RWPE1 (cell line): ENCODE measurements at places on chromosomes 3 and 15.
A peak's percentile ranks its signal among the peaks of the same experiment; 100 is the strongest.

DNA sequence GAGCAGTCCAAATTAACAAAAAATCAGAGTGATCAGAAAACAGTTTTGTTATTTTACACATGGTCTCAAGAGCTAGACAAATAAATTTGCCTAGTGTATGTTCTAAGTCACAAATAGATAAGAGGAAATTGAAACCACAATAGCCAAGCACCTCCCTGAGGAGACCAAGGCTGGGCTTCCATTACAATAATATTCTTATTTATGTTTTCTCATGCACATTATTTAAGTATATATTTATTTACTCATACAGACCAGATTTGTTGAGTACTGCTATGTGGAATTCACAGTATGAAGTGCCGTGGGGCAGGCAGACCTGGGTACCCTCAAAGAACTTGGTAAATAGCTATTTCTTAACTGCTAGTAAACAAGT is 242.3 kb upstream of the ICE2 start:
- DNase-seq = no peak

- no peak for DNase-seq
These were observed 8.7 kb upstream of the GPD1L start for GRCh38 chr3:32097768-32098167.

- DNase-seq = peak; percentile 12
These were observed at the start of gene LHFPL4 for GRCh38 chr3:9553021-9553947. Gene LHFPL4, minus strand, starts transcription at chr3:9553822. Its CDS starts 1,143 bp downstream, at chr3:9552679.

GRCh38 chr3:137121704-137122314 is 164.0 kb downstream of the IL20RB start:
- peak; percentile 18 for DNase-seq

- no peak for DNase-seq
These were observed 35.4 kb upstream of the ESYT3 start for GRCh38 chr3:138398791-138399575.

GRCh38 chr3:196323016-196323415 is 5.0 kb upstream of the DYNLT2B start:
- DNase-seq = no peak

GRCh38 chr15:31472636-31473384 is 146.2 kb downstream of the KLF13 start:
- no peak for DNase-seq

DNA sequence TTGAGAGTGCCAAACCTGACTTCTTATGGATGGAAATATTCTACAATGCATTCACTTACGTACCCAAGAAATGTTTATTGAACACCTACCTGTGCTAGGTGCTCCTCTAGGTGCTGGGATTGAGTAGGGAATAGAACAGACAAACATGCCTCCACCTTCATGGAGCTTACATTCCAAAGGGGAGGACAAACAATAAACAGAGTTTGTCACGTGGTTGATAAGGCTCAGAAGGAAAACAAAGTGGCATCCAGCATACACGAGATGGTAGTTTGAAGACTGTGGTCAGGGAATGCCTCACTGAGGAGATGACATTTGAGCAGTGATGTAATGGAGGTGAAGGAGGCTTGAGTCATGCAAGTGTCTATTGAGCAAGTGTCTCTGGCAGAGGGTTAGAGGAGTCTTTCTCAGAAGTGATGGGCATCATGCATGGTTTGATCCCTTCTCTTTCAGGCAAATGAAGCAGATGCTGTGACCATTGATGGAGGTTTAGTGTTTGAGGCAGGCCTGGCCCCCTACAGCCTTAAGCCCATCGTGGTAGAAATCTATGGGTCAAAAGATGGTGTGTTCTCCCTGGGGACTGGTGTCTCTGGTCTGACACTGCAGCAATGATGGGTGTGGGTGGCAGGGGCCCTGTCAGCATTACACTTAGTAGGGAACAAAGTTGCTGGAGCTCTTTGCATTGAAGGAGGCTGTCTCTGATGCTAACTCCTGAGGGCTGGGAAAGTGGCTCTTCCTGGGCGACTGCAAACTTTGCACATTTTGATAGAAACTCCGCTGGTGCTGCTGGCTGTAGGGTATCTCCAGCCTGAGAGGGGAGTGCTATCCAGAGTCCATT is 29.7 kb upstream of the TOPBP1 start:
- no peak for DNase-seq

DNA sequence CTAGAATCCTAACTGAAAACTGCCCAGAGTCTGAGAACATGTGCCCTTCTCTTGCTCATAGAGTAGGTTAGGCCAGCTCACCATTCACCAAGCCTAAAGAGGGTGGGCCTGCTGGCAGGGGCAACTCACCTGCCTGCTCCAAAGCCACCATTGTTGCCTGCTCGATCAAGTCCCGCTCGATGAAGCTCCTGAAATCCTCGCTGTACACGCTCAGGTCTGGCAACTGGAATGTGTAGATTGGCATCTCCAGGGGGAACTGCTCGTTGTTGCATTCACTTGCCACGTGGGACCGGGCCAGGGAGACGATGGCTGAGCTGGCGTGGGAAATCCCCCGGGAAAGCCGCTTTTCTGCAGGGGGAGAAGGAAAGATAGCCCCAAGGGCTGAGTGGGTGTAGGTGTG is 232.2 kb downstream of the KLF13 start:
- no peak for DNase-seq

DNA sequence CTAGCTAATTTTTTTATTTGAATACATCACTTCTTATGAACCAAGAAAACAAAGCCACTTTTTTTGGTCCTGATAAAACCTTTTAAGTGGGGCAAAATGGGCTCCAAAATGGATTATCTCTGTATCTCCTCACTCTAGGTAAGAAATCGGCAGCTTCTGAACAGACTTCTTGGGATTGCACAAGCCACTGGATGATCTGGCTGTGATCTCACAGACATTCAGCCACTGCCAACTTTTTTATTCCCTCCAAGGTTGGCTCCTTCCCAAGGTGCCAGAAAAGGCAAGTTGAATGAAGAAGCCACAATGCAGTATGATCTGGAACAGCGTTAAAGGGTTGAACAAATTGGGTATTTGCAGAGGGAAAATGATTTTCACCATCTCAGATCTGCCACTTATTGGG is 73.2 kb downstream of the PRICKLE2 start:
- no peak for DNase-seq

- no peak for DNase-seq
These were observed 52.6 kb downstream of the ARNT2 start for GRCh38 chr15:80456517-80457492.

- no peak for DNase-seq
These were observed 148.2 kb upstream of the TOPAZ1 start for GRCh38 chr3:44093531-44093930.

- DNase-seq = no peak
These were observed 9.0 kb upstream of the UACA start for GRCh38 chr15:70772402-70772801.

- no peak for DNase-seq
These were observed 596.6 kb downstream of the GBE1 start for GRCh38 chr3:81164806-81165205.

DNA sequence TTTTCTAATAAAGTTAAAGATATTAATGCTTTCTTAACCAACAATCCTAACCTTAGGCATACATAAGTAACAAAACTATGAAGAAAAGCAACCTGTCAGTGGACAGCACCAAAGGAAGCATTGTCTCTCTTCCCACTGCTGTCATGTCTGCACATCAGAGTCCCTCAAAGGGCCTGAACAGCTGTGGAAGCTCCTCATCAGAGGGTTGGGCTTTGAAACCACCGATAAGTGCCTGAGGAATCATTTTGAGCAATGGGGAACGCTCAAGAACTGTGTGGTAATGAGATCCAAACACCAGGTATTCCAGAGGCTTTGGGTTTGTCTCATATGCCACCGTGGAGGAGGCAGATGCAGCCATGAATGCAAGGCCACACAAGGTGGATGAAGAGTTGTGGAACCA is 182.5 kb downstream of the FMN1 start:
- DNase-seq = no peak

DNA sequence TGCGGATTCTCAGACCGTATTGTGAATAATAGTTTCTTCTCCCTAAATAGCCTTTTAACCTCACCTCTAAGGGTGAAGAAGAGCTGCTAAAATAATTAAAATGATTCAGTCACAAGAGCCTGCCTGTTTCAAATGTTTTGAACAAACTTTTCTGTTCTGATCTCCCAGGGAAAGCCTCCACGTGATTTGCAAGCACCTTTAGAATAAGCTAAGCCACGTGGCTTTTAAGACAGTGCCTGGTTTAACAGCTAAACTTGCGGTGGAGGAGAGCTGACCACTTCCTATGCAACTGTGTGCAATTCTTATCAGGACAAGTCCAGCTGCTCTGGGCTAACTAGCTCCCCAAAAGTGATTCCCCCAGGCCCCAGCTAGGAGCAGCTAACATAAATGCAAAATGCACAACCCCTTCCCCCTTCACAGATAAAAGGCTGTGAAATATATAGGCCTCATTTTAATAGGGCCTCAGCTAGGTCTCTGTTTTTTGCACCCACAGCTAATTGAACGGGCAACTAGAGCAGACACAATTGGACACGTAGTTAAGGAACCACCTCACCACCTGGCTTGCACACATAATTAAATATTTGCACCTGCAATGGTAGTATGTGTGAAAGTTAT is 401.2 kb upstream of the NR2F2 start:
- no peak for DNase-seq

GRCh38 chr15:98996624-98997023 is 11.0 kb downstream of the PGPEP1L start:
- peak; percentile 42 for DNase-seq

- DNase-seq = no peak
These were observed 15.0 kb upstream of the KCNMB3 start for GRCh38 chr3:179265875-179266274.

DNA sequence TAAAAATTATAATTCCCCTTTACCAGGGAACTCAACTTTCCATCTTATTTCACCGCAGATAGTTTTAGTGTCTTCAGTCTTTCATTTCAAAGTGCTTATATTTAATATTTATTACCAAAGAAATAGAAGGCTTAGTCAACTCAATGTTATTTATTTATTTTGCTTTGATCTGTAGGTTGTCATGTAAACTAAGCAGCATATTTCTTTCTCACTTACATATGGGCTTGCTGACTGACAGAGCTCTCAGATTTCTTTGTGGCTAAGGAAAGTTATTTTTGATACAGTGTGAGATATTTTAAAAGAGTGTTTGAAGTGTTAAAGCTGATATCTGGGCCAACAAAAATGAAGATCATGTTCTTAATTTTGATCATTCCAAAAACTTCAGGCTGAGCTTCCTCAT is 331.4 kb downstream of the ROBO1 start:
- DNase-seq = no peak

- no peak for DNase-seq
These were observed 151.1 kb downstream of the CTNNB1 start for GRCh38 chr3:41350441-41350840.

DNA sequence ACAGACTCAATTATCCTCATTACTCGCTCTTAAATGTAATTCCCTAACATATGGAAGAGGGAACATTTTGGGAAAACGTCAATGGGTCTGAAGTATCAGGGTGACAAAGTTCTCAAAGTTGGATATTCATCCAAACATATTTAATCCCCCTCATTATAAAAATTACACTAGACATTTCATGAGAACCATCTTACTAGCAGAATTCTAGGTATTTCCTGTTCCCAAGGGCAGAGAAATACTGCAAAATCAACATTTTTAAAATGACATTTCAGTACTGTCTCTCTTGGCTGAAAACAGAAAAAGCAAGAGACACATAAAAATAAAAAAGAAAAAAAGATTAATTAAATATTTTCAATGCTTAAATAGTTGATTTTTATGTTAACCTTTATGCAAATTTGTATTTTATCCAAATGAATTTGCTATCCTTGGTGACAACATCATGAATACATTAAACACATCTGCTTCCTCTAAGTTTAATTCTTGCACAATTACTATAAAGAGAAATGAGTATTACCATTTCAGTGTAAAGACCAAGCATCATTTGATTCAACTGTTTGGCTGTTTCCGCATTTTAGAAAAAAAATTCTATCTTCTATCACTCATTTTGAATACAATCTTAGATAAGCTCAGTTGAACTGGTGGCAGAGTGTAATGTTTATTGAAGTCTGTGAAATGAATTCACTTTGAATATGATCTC is 114.8 kb upstream of the COL8A1 start:
- no peak for DNase-seq

DNA sequence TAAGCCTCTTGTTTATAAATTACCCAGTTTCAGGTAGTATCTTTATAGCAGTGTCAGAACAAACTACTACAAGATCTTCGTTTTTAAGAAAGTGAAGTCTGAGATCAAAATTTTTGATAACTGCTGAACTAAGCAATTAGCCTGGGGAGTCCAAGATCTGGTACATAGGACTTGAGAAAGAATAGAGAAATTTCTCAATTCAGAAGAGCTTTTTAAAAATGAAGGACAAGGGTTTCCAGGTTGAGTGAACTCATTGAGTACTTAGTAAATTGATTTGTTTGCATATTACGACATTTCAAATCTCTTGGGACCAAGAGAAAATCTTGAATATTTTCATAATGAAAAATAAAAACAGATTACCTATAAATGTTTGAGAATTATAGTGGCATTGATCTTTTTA is 386.6 kb upstream of the THRB start:
- DNase-seq = no peak

- no peak for DNase-seq
These were observed 12.4 kb downstream of the PCCB start for GRCh38 chr3:136262559-136262958.

GRCh38 chr3:51398595-51399310 is 7.7 kb downstream of the RBM15B start:
- no peak for DNase-seq

DNA sequence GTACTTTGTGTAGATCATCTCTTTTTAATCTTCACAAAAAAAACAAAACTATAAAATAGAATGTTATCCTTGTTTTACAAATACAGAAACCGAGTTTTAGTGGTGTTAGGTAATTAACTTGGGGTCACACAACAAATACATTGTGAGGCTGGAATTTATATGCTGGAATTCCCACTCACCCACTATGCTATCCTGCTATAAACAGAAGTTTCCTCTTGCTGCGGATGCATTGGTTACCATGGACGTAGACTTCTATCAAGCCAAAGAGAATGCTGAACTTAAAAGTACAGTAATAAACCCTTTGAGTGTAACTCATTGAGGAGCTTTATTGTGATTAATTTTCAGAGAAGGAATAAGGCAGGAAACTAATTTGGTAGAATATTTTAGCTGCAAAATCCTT is 9.2 kb downstream of the SNAP23 start:
- no peak for DNase-seq

DNA sequence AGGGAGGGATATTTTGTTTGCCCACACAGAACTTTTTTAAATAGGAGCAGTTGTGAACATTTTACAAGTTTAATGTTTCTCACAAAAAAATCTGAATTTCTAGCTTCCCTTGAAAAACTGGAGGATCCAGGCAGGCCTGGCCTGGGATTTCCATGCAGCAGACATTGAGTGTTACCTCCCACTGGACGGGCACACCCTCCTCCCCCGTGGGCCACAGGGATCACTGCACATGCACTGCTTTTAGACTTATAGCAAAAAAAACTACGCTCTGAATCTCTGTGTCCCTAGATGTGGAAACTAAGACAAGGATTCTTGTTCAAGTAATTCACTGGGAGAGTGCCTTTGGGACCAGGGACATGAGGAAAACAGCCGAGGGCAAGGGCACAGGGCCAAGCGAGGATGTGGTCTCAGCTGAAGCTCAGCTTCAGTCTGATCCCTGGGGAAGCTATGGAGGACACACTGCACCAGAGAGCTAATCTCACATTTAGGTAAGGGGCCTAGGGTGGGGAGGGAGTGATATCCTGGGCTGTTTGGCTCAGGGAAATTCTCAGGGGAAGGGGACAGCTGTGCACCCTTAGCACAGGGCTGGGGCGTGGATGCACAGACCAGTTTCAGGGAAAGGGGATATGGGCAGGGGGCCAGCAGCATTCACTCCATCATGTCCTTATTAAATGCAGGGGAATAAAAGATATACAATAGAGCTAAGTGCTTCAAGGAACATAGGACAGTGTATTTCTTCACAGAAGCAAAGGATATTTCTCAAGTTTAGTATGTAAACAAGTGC is 46.0 kb downstream of the FSIP1 start:
- DNase-seq = no peak

- no peak for DNase-seq
These were observed 641.8 kb downstream of the NTRK3 start for GRCh38 chr15:87614704-87615103.
